NCI-H2227 treated with DMSO at 0.1 percent for 48 hours (cell line): ENCODE measurements at places on chromosomes 12 and 14.

DNA sequence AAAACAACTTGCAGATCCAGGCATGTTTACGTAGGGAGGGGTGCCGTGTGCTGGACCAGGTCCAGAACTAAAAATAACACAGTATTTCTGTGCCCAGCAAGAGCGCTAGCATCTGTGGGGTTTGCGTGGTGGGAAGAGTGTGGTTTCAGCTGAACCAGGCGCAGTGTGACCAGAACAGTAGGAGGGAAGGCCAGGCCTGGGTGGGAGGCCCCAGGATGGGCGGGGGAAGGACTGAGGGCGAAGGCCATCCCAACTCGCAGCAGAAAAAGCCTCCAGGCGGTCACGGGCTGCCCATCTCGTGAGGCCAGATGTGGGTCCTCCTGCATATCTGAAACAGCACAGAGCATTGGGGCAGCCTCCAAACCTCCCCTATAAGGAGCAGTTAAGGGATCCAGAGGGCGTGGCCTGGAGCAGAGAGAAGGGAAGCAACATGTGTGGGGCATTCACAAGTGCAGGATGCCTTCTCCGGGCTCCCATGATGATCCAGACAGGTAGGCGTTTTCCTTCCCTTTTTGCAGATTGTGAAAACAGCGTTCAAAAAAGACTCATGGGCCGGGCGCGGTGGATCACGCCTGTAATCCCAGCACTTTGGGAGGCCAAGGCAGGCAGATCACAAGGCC lies 17.8 kb upstream of the CD9 start:
- no peak for DNase-seq

GRCh38 chr12:72278894-72279293 lies 6.7 kb downstream of the TRHDE start:
- no peak for DNase-seq

DNA sequence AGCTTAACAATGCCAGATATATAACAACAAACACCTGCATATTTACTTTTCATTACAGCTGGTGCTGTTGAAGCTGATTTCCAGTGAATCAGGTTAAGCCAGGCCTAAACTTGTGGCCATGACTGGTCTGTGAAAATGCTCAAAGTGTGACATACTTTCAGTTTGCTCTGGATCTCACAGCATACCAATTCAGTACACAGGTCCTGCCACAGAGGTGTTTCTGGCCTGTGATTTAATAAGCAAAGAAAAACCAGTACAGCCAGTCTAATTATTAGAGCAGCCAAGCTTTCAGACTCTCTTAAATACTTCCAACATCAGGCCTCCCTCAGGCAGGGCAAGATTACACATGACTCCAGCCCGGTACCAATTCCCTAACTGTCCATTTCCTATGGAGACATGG lies 27.4 kb upstream of the TMCC3 start:
- DNase-seq, result no peak

- no peak for DNase-seq
These were observed 149.7 kb downstream of the AEBP2 start for GRCh38 chr12:19588951-19589350.

GRCh38 chr12:11896417-11896929 lies 174.3 kb upstream of the BCL2L14 start:
- peak; percentile 64 for DNase-seq

- no peak for DNase-seq
These were observed 323.8 kb upstream of the DCN start for GRCh38 chr12:91506452-91506851.

DNA sequence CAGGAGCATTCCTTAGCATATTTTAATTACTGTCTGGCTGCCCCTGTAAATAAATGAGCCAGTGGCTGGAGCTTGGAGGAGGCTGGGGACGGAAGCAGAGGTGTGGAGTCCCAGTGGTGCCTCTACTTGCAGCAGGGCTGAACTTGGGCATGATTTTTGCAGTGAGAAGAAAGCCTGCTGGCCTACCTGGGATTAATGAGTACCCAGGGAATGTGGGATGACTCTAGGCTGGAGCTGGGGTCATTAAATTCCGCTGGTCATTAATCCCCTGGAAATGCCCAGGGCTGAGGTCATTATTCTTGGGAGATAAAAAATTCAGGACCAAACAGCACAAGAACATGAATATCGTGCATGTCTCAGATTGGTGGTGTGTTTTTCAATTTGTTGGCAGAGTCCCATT lies 753.3 kb downstream of the VRK1 start:
- no peak for DNase-seq

- DNase-seq, result peak; percentile 43
These were observed 1.1 kb upstream of the FAR2 start for GRCh38 chr12:29147731-29148595.

DNA sequence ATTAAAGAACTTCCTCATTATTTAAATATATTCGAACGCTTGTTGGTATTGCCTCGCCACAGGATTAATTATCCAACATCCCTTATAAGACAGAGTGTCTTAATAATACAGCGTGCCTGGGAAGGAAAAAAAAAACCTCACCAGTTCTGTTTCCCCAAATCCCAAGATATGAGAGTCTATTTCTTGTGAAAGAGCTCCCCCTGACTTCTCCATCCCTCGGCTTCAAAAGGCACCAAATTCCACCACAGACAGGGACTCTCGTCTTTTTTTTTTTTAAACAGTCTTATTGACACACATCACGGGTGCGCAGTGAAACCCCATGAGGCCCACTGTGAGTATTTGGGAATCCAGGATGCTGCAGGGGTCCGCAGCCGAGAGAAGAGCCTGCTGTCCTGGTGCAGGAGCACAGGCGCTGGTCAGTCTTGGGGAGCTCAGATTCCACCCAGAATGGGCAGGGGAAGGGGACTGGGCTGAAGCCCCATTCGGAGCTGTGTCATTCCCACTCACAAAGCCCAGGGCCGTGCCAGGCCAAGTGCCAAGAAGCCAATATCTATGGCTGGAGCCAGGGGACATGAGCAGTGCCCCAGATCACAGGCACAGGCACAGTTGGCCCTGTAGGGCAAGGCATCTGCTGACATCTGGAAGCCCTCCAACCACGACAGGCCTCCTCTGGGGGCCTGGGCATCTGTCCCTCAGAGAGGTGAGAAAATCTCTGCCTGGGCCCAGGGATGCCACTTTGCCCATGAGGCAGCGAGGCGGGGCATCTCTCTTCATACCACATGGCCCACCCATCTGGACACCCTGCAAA lies 71.9 kb downstream of the BCL11B start:
- no peak for DNase-seq

DNA sequence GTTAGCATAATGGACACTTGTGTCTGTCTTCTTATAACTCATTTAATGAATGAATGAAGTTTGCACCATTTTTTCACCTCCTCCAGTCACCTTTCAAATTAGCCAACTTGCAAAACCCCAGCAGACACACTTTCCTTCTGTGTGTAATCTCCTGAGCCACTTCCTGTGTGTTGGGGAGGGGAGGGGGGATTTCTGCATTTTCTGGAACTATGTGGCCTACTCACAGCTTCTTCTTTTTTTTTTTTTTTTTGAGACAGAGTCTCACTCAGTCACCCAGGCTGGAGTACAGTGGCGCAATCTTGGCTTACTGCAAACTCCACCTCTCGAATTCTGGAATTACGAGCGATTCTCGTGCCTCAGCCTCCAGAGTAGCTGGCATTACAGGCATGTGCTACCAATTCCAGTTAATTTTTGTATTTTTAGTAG lies 4.1 kb upstream of the SERPINA1 start:
- no peak for DNase-seq

DNA sequence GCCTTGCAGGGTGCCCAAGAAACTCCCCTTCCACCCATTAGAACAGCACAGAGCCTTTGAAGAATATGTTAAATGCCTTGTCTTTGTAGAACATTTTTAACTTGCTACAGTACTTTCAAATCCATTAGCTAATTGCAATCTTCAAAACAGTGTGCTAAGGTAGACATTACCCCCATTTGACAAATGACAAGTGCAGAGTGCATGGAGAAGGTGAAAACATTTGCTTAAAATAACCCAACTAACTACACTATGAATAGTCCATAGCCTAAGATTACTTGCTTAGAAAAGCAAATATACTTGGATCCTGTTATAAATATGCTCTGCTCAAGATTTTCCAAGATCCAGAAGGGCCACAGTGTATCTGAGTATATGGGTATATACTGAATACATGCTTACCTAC lies 87.0 kb upstream of the G2E3 start:
- DNase-seq, result no peak

- no peak for DNase-seq
These were observed 68.9 kb downstream of the RALGAPA1 start for GRCh38 chr14:35740215-35740614.
